Pulmonary artery endothelial cell (primary cell): ENCODE measurements at places on chromosomes 5 and 9. TPM values are rescaled to one million over a fixed set of nuclear protein-coding genes. Genes with fewer than 3 reads are reported as not detected.

Gene IL33
- 16.6 and 24.4 TPM in 2 replicates for total RNA-seq

Gene GNAQ
- total RNA-seq: 37.2 and 39.8 TPM in 2 replicates

Gene SH3RF2
- total RNA-seq: 1.3 and 2.5 TPM in 2 replicates

Gene SLC6A3
- not detected in 2 replicates for total RNA-seq

Gene DAB2
- 72.7 and 100 TPM in 2 replicates for total RNA-seq

Gene STPG3
- not detected in 2 replicates for total RNA-seq

Gene DMGDH
- total RNA-seq: 0.20 and 0.25 TPM in 2 replicates

Gene CERCAM
- total RNA-seq: 24.1 and 24.6 TPM in 2 replicates

Gene SPARC
- total RNA-seq: 1,269 and 1,423 TPM in 2 replicates

Gene GRIA1
- total RNA-seq: not detected in 2 replicates

Gene RIMOC1
- total RNA-seq: 8.9 and 14.2 TPM in 2 replicates

Gene EFNA5
- 15.0 and 16.7 TPM in 2 replicates for total RNA-seq

Gene NUTM2F
- not detected in 2 replicates for total RNA-seq

Gene PSD2
- total RNA-seq: under 0.01 TPM in 1 of 2 replicates, not detected in the other

Gene LCN1
- not detected in 2 replicates for total RNA-seq

Gene ZNF79
- total RNA-seq: 9.4 and 13.1 TPM in 2 replicates

Gene PCDHA1
- 0.04 TPM in 1 of 2 replicates, not detected in the other for total RNA-seq

Gene C6
- total RNA-seq: 0.04 TPM in 1 of 2 replicates, not detected in the other

Gene GALNT12
- total RNA-seq: 0.74 and 1.2 TPM in 2 replicates

Gene SIT1
- not detected in 2 replicates for total RNA-seq

Gene PPP1R26
- 16.1 and 16.6 TPM in 2 replicates for total RNA-seq

Gene ROR2
- not detected in 2 replicates for total RNA-seq

Gene TIMD4
- total RNA-seq: not detected in 2 replicates

Gene ARRDC1
- 19.4 and 22.1 TPM in 2 replicates for total RNA-seq

Gene MEGF10
- 0.60 and 0.92 TPM in 2 replicates for total RNA-seq

Gene ADRB2
- total RNA-seq: 3.1 and 3.5 TPM in 2 replicates

Gene CHSY3
- 2.1 and 3.6 TPM in 2 replicates for total RNA-seq

Gene TPPP
- 0.18 and 0.20 TPM in 2 replicates for total RNA-seq

Gene DBH
- total RNA-seq: not detected in 2 replicates

Gene RANBP3L
- total RNA-seq: not detected in 2 replicates

Gene DOCK2
- 0.20 and 0.46 TPM in 2 replicates for total RNA-seq

Gene TMEM171
- 12.0 and 15.4 TPM in 2 replicates for total RNA-seq

Gene CDKN2B-AS1
- 0.39 and 0.66 TPM in 2 replicates for total RNA-seq

Gene MARCOL
- total RNA-seq: not detected in 2 replicates

Gene PPIC
- total RNA-seq: 41.3 and 52.2 TPM in 2 replicates

Gene TXNDC8
- not detected in 2 replicates for total RNA-seq

Gene TICAM2
- total RNA-seq: 1.1 and 2.1 TPM in 2 replicates

Gene IL31RA
- 0.21 and 0.73 TPM in 2 replicates for total RNA-seq

Gene NRARP
- 14.0 and 16.0 TPM in 2 replicates for total RNA-seq

Gene ARSI
- total RNA-seq: 0.04 TPM in 1 of 2 replicates, not detected in the other

Gene CCDC171
- 0.86 and 1.1 TPM in 2 replicates for total RNA-seq

Gene PLAC8L1
- not detected in 2 replicates for total RNA-seq

Gene STX17
- total RNA-seq: 12.9 and 16.7 TPM in 2 replicates

Gene CCDC112
- total RNA-seq: 6.4 and 6.6 TPM in 2 replicates

Gene PCDHB13
- 0.33 and 0.99 TPM in 2 replicates for total RNA-seq

Gene ANKRD34B
- total RNA-seq: not detected in 2 replicates

Gene MROH2B
- total RNA-seq: 0.04 TPM in 1 of 2 replicates, not detected in the other

Gene OCLN
- total RNA-seq: 14.0 and 36.5 TPM in 2 replicates

Gene SLC45A2
- total RNA-seq: 0.13 TPM in 1 of 2 replicates, not detected in the other

Gene EQTN
- not detected in 2 replicates for total RNA-seq

Gene GRXCR2
- total RNA-seq: not detected in 2 replicates

Gene CNTLN
- total RNA-seq: 8.6 and 11.0 TPM in 2 replicates
